ENCODE measurements at places on chromosomes 13 and 19. TPM values are rescaled to one million over a fixed set of nuclear protein-coding genes. Genes with fewer than 3 reads are reported as not detected.

The LILRB5 gene
- 0.17 TPM for total RNA-seq

The KLK12 gene
- total RNA-seq: not detected

The CEACAM5 gene
- not detected for total RNA-seq

The PCDH8 gene
- not detected for total RNA-seq

The ETFB gene
- total RNA-seq: 38.6 TPM

The KIR3DL1 gene
- total RNA-seq: not detected

The THSD8 gene
- total RNA-seq: 2.1 TPM

Data from B cell (primary cell).